Stimulated activated CD8-positive, alpha-beta memory T cell treated with anti-CD3 and anti-CD28 coated beads, Interleukin-4, amount 100 ng/mL, for 1 hour (primary cell): ENCODE measurements at places on chromosomes 3 and 15.

- DNase-seq, result no peak
These were observed 59.7 kb upstream of the GK5 start for GRCh38 chr3:142285083-142285517.

GRCh38 chr15:87470923-87471322 lies 785.6 kb downstream of the NTRK3 start:
- no peak for DNase-seq

GRCh38 chr15:59276225-59277178 lies 69.9 kb downstream of the LDHAL6B start:
- DNase-seq, result no peak

DNA sequence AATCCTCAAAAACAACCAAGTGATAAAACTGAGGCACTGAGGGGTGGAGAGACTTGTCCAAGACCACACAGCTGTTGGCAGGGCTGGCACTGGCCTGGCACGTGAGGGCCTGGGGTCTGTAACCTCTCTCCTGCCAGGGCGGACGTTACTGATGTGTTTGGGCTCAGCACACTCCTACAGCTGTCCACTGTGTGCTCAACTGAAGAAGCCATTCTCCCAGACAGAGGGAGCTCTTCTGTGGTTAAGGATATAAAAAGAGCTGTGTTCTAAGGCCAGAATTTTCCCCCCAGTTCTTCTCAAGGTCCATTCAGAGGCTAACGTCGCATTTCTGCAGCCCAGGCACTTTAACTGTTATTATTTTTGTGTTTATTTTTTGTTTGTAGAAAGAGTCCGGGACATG lies 429.0 kb upstream of the ATP11B start:
- DNase-seq, result no peak

GRCh38 chr3:143535994-143536784 lies 312.1 kb downstream of the SLC9A9 start:
- DNase-seq, result no peak

DNA sequence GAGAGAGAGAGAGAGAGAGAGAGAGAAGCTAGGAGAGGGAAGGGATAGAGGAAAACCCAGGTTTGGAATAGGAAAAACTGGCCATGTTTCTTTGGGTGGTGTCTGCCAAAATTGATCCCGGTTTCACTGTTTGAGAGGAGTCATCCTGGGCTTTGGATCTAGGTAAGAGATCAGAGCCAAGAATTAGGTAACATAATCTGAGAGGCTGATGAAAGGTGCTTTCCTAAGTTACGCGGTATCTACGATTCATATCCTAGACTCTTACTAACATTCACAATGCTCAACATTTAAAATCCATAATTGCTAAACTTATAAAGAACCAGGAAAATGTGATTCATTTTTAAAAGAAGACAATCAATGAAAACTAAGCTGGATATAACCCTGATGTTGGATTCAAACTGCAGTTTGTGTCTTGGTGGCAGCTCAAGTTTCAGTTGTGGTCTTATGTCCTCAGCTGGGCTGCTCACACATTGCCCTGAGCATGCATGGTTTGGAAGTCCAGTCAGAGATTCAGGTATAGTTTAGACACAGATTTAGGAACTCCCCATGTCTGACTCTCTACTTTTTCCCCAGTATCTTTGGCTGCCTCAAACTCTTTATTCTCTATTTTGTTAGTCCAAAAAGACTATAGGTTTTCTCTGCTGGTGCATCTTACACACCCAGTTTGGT lies 42.5 kb upstream of the FMN1 start:
- DNase-seq, result no peak

- DNase-seq, result no peak
These were observed 1.0 kb downstream of the ACAN start for GRCh38 chr15:88804257-88804656.

DNA sequence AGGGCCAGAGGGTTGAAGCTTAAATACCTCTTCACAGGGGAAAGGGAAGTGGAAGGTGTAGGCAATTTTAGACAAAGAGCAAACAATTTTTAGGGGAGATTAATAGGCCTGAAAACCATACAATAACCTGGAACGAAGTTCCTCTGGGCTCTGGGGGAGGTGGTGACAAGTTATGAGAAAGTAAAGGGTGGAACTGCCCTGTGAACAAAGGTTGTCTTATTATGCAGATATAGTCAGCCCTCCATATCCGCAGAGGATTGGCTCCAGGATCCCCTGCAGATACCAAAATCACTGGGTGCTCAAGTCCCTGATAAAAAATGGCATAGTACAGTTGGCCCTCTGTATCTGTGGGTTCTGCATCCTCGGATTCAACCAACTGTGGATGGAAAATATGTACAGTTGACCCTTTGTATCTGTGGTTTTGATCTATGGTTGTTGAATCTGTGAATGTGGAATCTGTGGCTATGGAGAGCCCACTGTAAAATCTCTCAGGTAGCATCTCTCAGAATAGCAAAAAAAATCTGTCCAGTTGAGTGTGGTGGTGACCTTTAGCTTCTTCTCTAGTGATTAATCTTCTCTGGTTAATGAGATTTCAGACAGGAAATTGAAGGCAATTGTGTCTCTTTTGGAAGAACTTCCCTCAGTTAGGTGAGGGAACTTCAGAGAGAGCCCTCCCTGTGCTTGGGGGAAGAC lies 40.2 kb downstream of the CLEC3B start:
- no peak for DNase-seq

GRCh38 chr3:112745567-112746248 lies 101.0 kb downstream of the CD200R1L start:
- DNase-seq, result no peak

DNA sequence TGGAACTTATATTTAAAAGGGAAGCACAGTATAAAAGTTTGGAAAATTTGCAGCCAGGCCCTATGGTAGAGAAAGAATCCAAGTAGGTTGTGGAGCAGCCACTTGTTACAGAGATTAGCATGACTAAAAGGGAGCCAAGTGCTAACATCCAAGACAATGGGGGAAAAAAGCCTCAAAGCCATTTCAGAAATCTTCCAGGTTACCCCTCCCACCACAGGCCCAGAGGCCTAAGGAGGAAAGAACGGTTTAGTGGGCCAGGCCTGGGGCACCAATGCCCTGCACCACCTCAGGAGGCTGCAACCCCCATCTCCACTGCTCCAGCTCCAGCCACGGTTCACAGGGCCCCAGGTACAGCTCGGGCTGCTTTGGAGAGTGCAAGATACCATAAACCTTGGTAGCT lies 69.9 kb downstream of the IGF2BP2 start:
- no peak for DNase-seq

- no peak for DNase-seq
These were observed 37.0 kb downstream of the PPARG start for GRCh38 chr3:12325586-12326515.

GRCh38 chr15:90773485-90773884 lies 56.3 kb downstream of the BLM start:
- no peak for DNase-seq

DNA sequence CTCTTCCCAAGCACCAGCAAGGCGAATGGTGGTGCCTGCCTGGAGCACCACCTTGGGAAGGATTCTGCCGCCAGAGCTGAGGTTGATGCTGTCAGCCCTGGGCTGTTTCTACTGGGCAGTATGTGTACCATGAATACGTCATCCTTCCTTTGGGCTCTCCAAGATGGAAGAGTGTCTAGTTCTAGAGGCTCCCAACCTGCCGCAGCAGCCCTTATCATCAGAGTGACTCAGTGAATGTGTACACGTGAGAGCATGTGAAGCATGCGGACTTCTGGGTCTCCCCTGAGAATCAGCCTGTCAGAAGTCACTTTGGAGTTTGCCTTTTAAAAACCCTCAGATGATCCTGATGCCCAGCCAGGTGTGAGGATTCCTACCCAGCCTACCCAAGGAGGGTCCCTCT lies 20.9 kb downstream of the PLA2G4D start:
- DNase-seq, result no peak

DNA sequence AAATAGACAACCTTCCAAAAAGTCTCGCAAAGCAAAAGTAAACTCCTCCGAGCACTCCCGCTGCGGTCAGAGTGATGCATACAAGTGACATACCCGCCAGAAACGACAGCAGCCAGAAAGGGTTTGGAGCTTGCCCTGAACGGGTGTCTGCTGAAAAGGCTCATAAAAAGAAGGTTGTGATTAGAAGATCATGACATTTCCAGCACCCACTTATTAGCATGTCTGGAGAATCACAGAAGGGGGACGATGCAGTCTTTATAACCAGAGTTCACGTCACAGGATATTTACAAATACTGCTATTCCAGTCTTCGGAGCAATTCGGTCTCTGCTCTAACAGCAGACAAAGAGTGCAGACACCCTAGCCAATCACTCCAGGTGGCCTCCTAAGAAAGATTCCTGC lies 59.1 kb upstream of the FRMD4B start:
- DNase-seq, result no peak

DNA sequence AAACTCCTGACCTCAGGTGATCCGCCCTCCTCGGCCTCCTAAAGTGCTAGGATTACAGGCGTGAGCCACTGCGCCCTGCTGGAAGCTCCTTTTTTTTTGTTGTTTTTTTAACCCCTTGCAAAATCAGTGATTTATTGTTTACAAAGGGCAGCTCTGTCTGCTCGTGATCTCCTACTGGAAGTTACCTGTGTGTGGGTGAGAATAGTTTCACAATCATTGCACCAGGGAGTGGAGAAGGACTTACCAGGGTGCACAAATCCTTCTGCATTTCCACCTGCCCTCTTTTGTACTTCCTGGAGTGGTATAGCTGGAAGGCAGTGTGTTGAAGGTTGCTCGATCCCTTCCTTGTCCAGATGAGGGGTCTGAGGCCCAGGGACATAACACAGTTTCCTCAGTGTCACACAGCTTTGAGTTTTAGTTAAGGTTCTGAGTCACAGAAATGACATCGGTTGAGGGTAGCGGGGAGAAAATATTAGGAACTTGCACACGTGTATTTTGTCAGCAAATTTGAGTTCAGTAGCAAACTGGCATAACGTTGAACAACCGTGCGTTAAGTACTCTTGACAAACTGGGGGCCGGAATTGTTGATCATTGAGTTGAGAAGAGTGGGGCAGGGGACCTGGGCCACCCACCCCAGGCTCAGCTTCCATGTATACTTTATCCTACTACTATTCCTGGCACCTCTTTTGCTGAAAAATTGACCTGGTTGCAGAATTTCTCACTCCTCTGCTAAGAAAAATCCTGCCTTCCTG lies 11.3 kb upstream of the TRAK1 start:
- no peak for DNase-seq

DNA sequence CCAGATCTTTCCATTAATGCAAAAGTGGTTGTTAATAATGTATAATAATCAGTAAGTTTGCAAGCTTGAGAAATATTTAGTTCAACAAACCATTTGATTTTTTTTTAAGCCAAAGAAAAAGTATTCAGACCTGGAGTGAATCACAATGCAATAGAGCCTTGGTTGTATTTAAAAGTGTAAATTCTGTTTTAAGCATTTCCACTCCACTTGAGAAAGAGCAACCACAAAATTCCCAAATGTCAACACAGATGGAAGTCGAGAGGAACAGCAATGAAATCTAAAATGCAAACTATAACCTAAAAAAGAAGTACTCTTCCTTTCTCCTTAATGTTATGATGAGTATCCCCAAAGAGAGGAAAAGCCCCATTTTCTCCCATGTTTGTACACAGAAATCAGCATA lies 20.2 kb downstream of the GBE1 start:
- DNase-seq, result no peak

- DNase-seq, result no peak
These were observed 28.4 kb downstream of the SMAD6 start for GRCh38 chr15:66730168-66731021.

DNA sequence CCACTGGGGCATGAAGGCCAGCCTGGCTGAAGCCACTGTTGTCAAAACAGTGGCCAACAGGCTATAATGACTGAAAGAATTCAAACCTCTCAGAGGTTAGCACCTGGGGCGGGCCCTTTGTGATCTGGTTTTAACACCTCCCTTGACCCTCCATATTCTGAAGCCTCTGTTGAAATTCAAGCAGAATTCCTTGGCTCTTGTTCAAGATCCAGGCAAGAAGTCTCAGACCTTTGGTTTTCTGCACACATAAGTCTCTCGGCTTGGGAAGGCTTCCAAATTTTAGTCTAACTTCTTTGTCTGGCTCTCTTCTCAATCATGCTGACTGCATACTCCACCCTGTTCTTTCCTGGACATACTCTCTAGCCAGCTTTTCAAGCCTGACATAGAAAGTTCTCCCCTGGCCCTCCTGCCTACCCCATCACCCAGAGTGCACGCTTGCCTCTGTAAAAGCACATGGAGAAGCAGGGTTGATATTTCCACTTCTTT lies 144.5 kb downstream of the PDZRN3 start:
- DNase-seq, result no peak
